Fibroblast of skin of right biceps (primary cell): ENCODE measurements at places on chromosomes 2 and 18.
A peak's percentile ranks its signal among the peaks of the same experiment; 100 is the strongest.

DNA sequence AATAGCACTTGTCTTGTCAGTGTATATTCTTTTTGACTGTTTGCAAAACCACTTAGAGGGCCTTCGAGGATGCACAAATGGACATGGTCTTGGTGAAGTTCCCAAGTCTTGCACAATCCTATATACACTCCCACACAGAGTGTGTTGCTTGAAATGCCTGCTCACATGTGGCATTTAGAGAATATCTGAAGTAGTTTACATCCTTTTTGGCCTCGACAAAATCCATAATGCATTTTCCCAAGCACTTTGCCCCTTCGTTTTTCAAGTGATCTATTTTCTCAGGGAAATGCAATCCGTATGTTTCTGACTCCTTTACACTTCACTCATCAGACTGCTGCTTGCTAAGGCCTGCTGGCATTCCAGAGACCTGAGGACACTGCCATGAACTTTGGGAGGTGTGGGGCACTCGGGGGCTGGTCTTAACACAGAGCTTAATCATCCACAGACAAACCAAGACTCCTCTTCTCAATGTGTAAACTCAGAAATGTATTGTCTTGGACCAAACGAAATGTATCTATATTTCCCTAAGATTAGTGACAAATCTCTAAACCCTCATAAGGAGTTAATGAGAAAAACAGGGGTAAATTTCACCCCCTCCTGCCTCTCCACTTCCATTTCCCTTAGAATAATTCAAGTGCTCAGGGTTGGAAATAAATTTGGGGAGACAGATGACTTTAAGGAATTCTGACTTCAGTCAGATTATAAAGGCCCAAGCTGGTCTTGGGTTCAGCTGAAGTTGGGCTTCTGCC, 219.3 kb upstream of the APCDD1 start:
- DNase-seq: peak; percentile 80

- no peak for DNase-seq
Observed at GRCh38 chr18:10184776-10185175, 269.7 kb upstream of the APCDD1 start.

DNA sequence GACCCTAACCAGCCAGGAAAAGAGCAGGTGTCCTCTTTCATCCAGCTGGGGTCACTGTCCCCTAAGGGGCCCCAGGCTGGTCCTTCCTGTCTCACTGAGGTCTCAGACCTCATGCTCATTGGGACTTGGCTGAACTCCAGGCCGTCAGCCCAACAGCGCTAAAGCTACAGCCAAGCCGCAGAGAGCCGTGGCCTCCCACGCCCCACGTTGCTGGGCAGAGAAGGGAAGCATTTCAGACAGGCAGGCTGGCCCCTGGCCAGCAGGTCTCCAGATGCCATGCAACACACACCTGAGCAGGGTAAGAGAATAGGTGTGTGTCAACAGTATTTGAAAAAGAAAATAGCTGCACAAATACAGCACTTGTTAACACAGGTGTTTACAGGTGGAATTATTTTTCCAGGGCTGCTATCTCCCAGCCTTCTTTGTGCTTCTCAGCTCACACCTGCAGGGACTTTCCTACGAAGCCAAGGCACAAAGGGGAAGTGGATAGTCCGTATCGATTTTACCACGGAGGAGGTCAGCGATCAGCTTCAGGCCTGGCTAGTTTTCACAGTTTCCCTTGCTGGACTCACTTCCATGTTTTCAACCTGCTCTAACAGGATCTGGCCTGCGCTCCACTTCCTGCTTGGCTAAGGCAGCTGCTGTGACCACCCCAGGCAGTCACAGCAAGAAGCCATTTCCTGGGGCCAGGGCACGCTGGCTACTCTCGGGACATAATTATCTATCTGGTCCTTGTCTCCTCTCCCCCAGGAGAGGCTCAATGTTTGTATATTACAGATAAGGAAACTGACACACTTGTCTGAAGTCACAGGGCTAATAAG, 156.1 kb upstream of the ID2 start:
- DNase-seq: peak; percentile 24

- DNase-seq: peak; percentile 99
Observed at GRCh38 chr18:8890957-8891464, 185.7 kb downstream of the MTCL1 start.

DNA sequence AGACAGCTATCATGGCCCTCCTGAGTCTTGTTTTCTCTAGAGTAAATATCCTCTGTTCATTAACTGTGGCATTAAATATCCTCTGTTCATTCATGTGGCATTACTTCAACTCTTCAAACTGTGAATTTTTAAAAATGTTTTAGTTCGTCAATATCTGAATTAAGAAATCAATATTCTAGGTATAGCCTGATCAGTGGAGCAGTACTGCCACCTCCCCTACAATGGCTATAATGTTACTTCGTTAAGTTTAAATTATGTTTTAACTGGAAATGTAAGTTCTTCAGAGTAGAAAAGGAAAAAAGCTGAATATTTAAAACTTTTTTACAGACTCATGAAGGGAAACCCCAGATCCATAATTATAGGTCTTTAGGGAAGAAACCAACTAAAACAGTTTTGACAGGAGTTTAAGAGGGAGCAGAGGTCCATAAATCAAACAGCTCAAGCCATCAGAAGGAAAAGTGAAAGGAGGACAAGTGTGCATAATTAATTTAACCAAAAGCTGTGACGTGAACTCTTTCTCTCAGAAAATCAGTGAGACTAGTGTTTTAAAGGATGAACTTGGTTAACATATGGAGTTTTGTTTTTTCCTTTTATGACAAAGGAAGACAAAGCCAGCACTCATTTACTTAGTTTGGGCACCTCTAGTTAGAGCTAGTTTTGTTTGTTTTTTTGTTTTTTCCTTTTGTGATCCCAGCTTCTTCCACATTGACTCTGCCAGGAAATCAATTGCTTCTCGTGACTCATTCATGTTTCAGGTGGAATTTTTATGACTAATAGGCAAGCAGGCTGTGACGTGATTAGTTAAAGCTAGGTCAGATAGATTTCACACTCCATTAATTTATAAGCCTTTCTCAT, 44.9 kb downstream of the RBBP8 start:
- DNase-seq: peak; percentile 86

DNA sequence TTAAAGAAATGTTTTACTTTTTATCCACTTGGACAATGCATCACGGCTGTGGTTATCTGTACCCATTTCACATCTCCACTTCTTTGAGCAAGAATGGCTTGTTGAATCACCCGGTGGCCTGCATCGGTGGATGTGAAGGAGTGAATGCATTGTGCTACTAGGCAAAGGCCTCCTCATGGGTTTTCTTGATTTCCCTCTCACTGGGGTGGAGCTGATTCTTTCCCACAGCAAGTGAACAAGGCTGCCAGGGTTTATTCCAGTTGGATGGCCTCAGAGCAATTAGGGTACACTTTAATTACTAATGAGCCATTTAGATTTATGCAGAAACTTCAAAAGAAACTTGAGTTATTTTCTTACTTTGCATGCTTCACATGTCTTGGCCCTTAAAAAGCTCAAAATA, 387.1 kb downstream of the RND3 start:
- no peak for DNase-seq

DNA sequence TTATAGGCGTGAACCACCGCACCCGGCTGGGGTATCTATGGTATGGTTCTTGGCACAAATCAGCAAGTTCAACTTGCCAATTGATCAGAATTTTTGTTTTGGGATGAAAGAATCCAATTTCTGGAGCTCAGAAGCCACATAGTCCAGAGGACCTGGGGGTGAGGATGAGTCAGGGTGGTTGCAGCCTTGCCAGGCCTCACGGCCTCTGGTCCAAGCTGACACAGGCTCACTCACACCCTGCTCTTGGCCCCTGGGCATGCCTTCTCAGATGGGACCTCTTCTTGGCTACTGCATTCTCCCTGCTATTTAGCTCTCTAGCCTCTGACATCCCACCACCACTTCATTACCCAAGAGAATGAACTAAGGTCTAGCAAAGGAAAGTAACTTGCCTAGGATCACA, 16.3 kb downstream of the CAPG start:
- no peak for DNase-seq

DNA sequence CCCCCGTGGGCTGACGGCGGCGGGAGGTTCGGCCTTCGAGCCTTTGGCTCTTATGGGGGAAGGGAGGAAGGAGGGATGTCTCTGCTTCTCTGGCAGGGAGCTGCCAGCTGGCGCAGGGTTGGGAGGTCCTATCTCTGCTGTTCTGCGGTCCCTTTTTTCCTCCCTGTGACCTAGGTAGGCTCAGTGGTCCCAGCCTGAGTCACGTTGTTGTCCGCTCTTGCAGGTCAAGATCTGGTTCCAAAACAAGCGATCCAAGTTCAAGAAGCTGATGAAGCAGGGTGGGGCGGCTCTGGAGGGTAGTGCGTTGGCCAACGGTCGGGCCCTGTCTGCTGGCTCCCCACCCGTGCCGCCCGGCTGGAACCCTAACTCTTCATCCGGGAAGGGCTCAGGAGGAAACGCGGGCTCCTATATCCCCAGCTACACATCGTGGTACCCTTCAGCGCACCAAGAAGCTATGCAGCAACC, 2.5 kb downstream of the DLX1 start:
- DNase-seq: no peak
